ENCODE measurements at places on chromosomes 2 and 18.

GRCh38 chr2:191385416-191386160 lies 140.4 kb downstream of the MYO1B start:
- DNase-seq, result no peak

- DNase-seq, result no peak
Observed at GRCh38 chr2:203237346-203238238, 1.2 kb upstream of the CYP20A1 start.

DNA sequence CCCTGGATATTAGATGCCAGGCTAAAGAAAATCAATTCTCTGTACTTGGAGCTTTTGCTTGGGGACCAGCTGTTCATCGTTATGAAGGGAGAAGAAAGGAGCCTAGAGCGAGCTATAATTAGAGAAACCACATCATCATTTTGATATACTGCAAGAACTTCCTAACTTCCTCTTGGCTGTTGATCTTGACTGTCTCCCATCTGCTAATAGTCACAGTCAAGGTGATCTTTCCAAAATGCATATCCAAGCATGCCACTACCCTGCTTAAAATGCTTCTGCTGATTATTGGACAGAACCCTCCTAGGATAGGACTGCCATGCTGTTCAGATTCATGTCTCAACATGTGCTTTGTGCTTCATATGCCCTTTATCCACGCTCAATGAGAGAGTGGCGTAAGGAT lies 54.8 kb downstream of the RAPGEF4 start:
- DNase-seq, result no peak

DNA sequence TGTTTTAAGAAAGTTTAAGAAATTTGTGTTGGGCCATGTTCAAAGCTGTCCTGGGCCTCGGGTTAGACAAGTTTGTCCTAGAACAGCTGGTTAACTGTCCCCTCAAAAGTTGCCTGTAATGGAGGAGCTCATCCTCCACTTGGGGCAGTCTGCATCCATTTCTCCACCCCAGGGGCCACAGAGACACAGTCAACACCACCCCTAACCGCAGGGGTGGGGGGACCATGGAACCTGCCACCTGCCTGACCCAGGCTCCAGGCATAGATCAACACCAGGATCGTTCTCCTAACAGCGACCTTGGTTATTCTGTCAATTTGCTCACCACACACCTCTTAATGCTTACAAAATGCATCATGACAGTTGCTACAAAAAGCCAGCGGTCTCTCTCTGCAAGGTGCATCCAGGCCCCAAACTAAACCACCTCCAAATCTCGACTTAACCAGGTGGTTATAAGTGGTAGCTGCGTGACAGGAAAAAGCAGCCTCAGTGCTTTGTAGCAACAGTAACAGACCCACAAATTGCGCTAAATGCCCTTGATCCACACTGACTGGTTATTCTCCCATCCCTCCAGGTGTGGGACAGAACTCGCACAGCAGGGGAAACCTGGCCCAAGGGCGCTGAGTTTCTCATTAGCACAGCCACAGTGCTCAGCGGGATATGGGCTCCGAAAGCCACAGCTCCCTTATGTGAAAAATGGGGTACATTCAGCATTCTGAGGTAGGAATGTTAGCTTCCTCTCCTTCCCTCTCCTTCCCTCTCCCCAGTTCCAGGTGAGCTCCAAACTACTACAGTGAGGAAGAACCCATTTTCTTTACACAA lies 48.0 kb downstream of the HDLBP start:
- DNase-seq, result no peak

DNA sequence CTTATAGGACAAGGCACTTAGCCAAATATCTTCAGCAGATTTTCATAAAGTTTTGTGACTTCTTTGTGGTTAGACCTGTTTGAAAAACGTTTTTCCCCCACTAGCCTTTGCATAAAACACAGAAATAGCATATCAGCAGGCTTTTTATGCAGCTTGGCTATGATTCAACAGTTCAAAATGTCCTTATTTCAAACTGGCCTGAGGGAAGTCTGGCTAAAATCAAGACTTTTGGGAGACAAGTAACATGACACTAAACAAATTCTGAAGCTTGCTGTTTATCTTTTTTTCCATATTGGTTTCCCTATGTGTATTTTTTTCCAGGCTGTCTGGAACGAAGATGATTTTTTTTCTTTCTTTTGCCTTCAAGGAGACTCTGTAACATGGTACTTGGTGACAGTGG lies 95.1 kb upstream of the L3MBTL4 start:
- no peak for DNase-seq

DNA sequence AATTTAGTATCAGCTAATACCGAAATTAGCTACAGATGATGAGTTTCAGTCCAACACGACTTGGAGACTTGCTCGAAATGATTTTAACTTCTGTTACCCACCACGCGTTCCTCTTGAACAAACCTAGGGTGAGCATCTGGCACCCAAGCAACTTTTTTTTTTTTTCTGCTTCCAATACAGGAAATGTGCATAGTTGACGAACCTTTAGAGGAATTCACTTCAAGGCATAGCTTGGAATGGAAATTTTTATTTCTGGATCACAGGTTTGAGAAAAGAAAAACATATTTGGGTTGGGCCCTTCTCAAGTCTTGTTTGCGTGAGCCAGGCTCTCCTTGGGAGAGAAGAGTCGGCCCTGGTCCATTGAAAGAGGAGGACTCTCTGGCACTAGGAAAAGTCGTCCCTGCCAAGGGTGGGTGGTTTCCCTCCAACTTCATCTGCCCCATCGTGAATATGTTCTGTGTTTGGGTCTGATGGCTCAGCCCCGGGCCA lies 37.4 kb upstream of the RPL31 start:
- no peak for DNase-seq

DNA sequence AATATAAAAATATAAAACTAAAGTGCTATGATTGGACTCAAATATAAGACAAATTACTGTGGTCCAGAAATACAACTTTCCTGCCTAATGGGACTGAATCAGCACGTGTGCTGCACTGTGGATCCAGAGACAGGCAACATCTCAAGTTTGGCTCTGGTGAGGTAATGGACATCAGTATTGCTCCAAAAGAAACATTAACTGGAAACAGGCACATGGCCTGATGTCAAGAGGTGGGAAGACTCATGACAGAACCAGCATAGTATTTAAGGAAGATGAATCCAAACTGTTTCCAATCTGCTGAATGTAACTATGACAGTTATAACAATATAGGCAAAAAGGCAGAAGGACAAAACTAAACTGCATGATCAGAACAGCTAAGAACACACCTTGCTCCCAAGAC lies 354.6 kb downstream of the FSIP2 start:
- no peak for DNase-seq

- DNase-seq, result peak; percentile 33
Observed at GRCh38 chr18:55477860-55478581, 110.0 kb downstream of the TCF4 start.

GRCh38 chr2:206802654-206803514 lies 37.5 kb downstream of the FASTKD2 start:
- no peak for DNase-seq

GRCh38 chr18:13502585-13502984 lies 223.8 kb downstream of the FAM210A start:
- no peak for DNase-seq

DNA sequence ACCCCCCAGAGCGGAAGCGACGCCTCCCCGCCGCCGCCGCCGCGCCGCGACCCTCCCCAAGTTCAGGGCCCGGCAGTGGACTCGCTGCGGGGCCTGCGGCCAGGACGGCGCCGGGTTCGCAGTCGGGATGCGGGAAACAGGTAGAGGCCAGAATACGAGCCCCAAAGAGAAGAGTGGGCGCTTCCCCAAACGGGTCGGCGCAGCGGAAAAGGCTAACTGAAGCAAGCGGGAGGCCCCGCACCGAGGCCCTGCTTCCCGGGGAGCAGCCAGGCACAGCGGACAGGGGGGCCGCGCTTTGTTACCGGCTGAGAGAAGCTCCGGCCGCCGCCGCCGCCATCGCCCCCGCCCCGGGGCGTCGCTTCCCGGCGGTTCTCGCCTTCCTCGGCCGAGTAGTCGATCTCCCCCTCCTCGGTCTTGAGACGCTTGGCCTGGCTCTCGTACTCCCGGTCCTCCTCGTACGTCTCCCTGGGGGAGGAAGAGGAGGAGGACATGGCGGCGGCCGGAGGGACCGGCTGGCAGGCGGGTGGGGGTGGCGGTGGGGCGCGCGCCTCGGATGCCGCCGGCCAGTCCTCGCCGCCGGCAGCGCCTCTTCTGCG lies 494 bp downstream of the HNRNPLL start:
- no peak for DNase-seq

DNA sequence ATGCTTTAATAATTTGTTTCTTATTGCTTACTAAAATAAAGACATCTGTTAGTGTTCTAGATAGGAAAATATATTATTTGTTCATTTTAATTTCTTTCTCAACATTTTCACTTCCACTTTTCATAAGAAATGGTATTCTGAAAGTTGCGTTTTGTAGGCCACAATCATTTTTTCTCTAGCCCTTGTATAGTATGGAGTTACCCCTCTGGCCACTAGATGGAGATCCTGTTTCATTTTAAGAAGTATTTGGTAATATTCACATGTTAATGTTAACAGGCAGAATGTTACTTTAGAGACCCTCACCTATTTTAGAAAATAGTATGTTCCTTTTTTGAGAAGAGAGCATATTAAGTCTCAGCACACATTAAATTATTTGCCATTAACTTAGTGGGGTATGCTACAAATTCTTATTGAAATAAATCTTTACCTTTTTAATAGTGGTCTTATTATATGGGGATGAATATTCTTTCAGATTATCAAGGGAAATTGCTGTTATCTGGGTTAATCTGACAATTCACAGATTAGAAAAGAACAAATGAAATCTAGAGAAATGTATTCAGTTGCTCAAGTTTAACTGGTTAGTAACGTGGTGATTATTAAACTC lies 73.9 kb upstream of the TTC27 start:
- DNase-seq, result peak; percentile 57

GRCh38 chr2:241391892-241392665 lies 36.0 kb downstream of the FARP2 start:
- peak; percentile 48 for DNase-seq

DNA sequence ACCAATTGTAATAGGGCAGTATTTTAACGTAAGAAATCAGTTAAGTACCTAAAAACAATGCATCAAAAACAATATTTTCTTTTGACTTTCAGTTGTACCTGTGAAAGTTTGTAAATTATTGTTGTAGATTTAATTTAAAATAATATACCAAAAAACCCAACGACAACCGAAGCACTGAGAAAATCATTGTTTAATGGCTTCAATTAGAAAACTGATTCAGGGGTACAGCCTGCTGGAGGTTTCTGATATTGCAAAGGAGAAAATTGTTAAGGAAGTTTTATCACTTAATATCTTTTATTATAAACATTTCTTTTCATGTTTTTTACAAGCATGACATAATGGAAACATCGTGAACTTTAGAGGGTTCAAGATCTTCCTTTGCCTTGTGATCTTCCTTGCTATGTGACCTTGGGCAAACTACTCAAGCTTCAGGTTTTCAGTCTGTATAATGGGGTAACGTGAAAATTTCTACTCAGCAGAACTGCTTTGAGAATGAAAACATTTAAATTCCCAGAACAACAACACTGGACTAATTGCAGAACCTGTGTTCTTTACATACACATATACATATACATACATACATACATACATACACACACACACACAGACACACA lies 76.3 kb upstream of the GLS start:
- peak; percentile 31 for DNase-seq

- no peak for DNase-seq
Observed at GRCh38 chr18:57337890-57338289, 14.5 kb upstream of the ST8SIA3 start.

DNA sequence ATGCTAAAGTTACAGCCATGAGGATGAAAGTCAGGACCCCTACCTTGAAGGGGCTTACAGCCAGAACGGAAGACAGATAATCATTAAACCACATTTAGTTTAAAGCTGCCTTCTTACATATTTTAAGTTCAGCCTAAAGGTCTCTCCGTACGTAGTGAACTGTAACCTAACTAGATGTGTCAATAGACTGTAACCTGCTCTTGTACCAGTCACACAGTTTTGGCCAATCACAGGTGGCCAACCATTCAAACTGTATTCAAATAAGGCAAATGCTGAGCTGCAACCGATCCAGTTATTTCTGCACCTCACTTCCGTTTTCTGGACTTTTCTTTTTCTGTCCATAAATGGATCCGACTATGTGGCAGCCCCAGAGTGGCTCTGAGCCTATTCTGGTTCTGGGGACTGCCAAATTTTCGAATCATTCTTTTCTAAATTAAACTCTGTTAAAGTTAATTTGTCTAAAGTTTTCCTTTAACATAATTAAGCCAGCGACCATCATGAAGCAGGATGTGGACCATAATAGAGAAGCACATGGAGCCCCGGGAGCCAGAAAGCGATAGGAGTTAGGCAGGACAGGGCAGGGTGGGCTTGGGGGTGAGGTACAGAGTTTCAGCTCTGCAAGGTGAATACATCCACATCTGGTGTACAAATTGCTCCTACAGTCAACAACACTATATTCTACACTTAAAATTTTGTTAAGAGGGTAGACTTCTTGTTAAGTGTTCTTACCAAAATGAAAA lies 48.4 kb upstream of the YPEL5 start:
- no peak for DNase-seq

- peak; percentile 10 for DNase-seq
Observed at GRCh38 chr2:71922499-71923142, 225.0 kb downstream of the CYP26B1 start.

- no peak for DNase-seq
Observed at GRCh38 chr18:24268784-24269550, 128.7 kb downstream of the OSBPL1A start.

- DNase-seq, result no peak
Observed at GRCh38 chr2:52931660-52932059, 835.9 kb upstream of the CHAC2 start.

- no peak for DNase-seq
Observed at GRCh38 chr2:168884975-168885374, 5.3 kb downstream of the SPC25 start.

DNA sequence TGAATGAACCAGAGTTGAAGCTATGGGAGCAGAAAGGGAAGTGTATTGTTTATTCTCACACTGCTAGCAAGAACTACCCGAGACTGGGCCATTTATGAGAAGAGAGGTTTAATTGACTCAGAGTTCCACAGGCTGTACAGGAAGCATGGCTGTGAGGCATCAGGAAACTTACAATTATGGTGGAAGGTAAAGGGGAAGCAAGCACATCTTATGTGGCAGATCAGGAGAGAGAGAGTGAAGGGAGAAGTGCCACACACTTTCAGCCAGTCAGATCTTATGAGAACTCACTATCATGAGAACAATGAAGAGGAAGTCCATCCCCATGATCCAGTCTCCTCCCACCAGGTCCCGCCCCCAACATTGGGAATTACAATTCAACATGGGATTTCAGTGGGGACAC lies 383.2 kb upstream of the SLC14A2 start:
- no peak for DNase-seq

- peak; percentile 40 for DNase-seq
Observed at GRCh38 chr2:191474464-191474863, 203.5 kb upstream of the NABP1 start.

DNA sequence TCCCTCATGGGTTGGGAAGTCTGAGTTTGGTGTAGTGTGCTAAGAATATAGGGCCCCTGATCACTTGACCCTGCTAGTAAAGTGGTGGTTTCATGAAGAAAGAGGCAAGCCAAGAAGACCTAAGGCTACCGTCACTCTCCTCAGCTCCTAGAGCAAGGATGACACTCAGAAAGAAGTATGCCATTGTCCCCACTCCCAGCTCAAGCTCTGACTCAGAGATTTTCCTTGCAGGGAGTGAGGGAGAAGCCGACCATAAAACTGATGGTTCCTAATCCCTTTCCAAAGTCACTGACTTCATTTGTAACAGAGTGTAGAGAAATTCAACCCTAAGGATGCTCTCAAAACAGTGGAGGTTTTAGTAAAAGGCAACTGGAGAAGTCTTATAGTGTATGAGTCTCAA lies 80.9 kb downstream of the ICA1L start:
- DNase-seq, result no peak
